ENCODE measurements at places on chromosomes 1 and 21. TPM values are rescaled to one million over a fixed set of nuclear protein-coding genes. Genes with fewer than 3 reads are reported as not detected.
A peak's percentile ranks its signal among the peaks of the same experiment; 100 is the strongest.

DNA sequence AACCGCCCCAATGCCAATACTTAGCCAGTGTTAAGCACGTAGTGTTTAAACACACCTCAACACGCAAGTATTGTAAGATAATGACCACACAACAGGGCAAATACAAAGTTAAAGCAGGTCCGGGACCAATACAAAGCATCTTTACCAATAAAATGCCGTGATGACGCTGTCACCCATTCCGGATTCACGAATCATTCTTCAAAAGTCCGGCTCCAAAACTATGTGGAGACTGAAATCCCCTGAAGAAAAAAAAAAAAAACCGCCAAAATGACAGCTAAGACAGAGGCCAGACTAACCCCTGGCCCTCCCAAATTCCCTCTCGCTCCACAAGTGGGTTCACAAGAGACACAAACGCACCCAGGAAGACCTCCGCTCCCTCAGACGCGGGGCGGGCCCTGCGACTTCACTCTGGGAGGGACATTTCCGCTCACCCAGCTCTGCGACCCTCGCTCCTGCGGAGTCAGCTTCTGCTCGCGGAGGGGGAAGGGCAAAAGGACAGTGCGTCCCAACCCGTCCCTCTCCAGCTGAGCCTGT is 625 bp upstream of the DARS2 start:
- DNase-seq, result no peak

GRCh38 chr1:116580446-116581322 is 9.9 kb upstream of the CD58 start:
- DNase-seq, result no peak

DNA sequence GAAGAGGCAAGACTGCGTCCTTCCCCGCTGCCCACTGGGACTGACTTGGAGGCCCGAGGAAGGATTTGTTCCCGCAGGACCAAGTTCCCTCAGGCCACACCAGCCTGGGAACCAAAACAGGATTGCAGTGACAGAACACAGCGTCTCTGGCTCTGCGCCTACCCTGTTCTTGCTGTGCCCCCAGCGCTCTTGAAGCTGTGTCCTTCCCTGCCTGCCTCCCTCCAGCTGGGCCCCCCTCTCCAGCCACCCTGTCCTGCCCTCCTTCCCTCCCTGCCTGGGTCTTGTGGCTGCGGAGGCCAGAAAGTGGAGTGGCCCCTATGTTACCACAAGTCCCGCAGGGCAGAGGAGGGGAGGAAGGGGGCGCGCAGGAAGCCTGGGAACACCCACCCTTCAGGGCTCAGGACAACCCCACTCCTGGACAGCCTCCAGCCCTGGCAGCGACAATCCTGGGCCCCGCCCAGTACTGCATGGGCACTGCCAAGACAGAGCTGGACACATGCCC is 164.9 kb downstream of the DYRK1A start:
- no peak for DNase-seq

- DNase-seq, result no peak
Measured at GRCh38 chr1:167517535-167518330, 596 bp downstream of the CD247 start.

- no peak for DNase-seq
Measured at GRCh38 chr1:117682372-117682771, 76.5 kb downstream of the TENT5C start.

DNA sequence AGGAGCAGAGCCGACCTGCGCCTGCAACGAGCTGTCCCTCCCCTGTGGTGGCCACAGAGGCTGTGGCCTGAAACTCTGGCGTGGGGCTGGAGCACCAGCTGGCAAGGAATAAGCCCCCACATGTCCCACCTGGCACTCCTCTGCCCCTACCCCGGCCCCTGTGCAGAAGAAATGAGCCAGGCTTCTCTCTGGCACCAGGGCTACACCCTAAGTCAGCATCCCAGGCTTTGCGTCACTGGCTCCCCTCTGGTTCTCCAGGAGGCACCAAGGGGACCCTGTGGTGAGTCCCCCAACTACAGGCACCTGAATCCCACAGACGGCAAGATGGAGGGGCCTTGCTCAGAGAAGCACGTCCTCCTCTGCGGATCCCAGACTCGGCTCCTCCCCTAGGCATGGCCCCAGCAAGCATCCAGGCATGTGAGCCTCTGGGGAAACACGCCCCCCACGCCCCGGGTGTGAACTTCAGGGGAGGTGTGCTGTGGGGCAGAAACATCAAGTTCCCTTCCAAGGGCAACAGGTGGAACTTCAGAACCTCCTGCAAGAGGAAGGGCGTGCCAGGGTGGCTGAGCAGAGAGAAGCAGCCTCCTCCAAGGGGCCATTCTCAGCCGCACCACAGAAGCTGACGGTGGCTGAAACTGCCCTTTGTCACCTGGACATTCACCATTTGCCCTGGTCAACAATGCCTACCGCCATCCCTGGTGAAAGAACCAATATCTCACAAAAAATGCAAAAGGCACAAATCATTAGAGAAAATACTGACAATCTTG is 2.9 kb downstream of the KRTAP10-7 start:
- no peak for DNase-seq

- DNase-seq, result peak; percentile 39
Measured at GRCh38 chr1:116373431-116374352, 648 bp downstream of the ATP1A1 start.

GRCh38 chr1:222634180-222635013 is 16.5 kb downstream of the MIA3 start:
- peak; percentile 46 for DNase-seq

DNA sequence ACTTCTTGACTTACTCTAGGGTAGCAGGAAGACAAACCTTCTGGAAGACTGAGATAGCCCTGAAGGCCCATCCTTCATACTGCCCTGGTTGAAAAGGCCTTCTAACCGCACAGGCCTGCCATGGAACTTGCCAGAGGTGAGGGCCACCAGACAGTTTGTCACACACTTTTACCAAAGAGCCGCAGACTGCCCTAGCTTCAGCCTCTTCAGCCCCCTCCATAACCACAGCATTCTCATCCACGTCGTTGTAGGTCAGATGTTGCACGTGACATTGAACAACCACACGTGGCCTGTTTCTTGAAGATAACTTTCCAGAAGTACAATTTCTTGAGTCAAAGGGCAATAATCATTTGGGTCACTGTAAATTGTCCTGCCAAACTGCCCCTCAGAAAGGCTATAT is 18.9 kb downstream of the ZNF362 start:
- no peak for DNase-seq

Gene KRTAP13-2
- not detected for total RNA-seq

Gene CLCA4
- total RNA-seq, result not detected

Gene COL9A2
- 53.8 TPM for total RNA-seq

Gene MTARC2
- total RNA-seq, result 14.3 TPM

Gene ACTL8
- total RNA-seq, result not detected

Gene TMEM54
- total RNA-seq, result 27.0 TPM

Gene GREM2
- 0.48 TPM for total RNA-seq

Gene SLAMF1
- not detected for total RNA-seq

All from progenitor cell of endocrine pancreas (in vitro differentiated cells).